Activated CD4-positive, alpha-beta T cell treated with anti-CD3 and anti-CD28 coated beads, Interleukin-2, amount 10 ng/mL, durations not matched to agents 7 days and 5 days (primary cell): ENCODE measurements at places on chromosomes 6 and 20.

- H3K36me3 ChIP-seq: peaks cover 1% of the 10 kb centered on the region
- DNase-seq: no peak
- no peak overlapping the region for H3K4me3 ChIP-seq
- peaks cover 11% of the 10 kb centered on the region for H3K4me1 ChIP-seq
Measured at GRCh38 chr6:5855787-5856470, 150.8 kb downstream of the NRN1 start.

DNA sequence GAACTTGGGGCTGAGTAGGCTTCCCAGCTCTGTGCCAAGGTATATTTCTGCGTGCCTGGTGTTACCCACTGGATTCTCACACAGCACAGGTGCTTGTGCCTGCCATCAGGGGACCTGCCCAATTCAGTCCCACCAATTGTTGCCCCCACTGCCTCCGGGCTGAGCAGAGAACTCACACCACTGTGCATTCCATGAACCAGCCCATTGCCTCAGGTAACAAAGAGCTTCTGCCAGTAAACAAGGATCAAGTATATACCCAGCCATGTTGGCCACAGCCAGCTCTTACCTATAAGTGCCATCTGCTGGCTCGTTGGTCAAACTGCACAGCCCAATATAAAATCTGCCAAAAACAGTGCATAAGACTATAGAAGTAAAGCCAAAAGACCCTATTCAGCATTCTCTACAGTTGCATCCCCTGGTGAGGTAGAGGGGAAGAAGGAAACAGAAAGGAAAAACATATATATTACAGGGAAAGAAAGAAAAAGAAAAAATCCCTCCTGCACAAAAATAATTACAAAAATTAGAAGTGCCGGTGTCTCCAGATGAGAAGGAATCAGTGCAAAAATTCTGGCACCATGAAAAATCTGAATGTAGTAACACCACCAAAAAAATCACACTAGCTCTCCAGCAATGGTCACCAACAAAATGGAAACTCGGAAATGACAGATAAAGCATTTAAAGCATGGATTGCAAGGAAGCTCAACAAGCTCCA, 241.4 kb downstream of the IBTK start:
- H3K36me3 ChIP-seq: no peaks in the 10 kb centered on the region
- no peaks in the 10 kb centered on the region for H3K27me3 ChIP-seq
- no peak overlapping the region for H3K27ac ChIP-seq
- no peak for DNase-seq

- peaks cover 23% of the 10 kb centered on the region for H3K4me1 ChIP-seq
- H3K36me3 ChIP-seq: peaks cover 22% of the 10 kb centered on the region
- no peak for DNase-seq
- H3K4me3 ChIP-seq: no peak overlapping the region
- H3K27ac ChIP-seq: no peak overlapping the region
- no peaks in the 10 kb centered on the region for H3K27me3 ChIP-seq
Measured at GRCh38 chr20:51381557-51381956, 161.0 kb downstream of the NFATC2 start.

GRCh38 chr6:38095054-38095453, 275.5 kb downstream of the ZFAND3 start:
- H3K27me3 ChIP-seq: no peaks in the 10 kb centered on the region
- H3K4me3 ChIP-seq: no peak overlapping the region
- H3K27ac ChIP-seq: no peak overlapping the region
- H3K36me3 ChIP-seq: no peaks in the 10 kb centered on the region

GRCh38 chr6:45952168-45952529, 63.5 kb downstream of the CLIC5 start:
- H3K4me1 ChIP-seq: no peaks in the 10 kb centered on the region
- no peak for DNase-seq
- H3K27me3 ChIP-seq: peaks cover 2% of the 10 kb centered on the region
- H3K27ac ChIP-seq: no peak overlapping the region
- H3K36me3 ChIP-seq: no peaks in the 10 kb centered on the region

GRCh38 chr6:24401458-24401857, 1.3 kb upstream of the MRS2 start:
- H3K4me3 ChIP-seq: no peak overlapping the region
- H3K36me3 ChIP-seq: peaks cover 11% of the 10 kb centered on the region
- no peak for DNase-seq
- no peak overlapping the region for H3K27ac ChIP-seq
- peaks cover 28% of the 10 kb centered on the region for H3K4me1 ChIP-seq

- H3K4me3 ChIP-seq: no peak overlapping the region
- peaks cover 4% of the 10 kb centered on the region for H3K4me1 ChIP-seq
- no peak for DNase-seq
- H3K36me3 ChIP-seq: peaks cover 25% of the 10 kb centered on the region
- no peaks in the 10 kb centered on the region for H3K27me3 ChIP-seq
Measured at GRCh38 chr6:99560668-99561067, 7.8 kb downstream of the CCNC start.

DNA sequence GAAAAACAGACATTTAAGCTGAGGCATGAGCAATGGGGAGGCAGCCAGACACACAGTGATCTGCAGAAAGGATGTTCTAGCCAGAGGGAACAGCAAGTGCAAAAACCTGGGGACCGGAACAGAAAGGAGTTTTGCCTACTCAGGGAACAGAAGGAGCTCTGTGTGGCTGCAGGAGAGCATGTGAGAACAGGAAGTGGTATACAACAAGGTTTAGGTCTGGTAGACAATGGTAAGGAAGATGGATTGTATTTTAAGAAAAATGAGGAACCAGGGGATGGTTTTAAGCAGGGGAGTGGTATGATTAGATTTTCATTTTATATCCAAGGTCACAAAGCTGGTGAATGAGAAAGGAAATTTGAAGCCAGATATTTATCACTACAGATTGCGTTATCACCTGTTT, 157.5 kb downstream of the UNC5CL start:
- peaks cover 2% of the 10 kb centered on the region for H3K36me3 ChIP-seq
- no peak overlapping the region for H3K27ac ChIP-seq
- peaks cover 8% of the 10 kb centered on the region for H3K4me1 ChIP-seq

GRCh38 chr20:20412750-20413149, 44.8 kb downstream of the INSM1 start:
- H3K27me3 ChIP-seq: no peaks in the 10 kb centered on the region
- no peaks in the 10 kb centered on the region for H3K4me1 ChIP-seq
- H3K4me3 ChIP-seq: no peak overlapping the region
- no peak for DNase-seq
- no peaks in the 10 kb centered on the region for H3K36me3 ChIP-seq

- H3K27me3 ChIP-seq: no peaks in the 10 kb centered on the region
- H3K27ac ChIP-seq: no peak overlapping the region
- DNase-seq: no peak
- peaks cover 60% of the 10 kb centered on the region for H3K36me3 ChIP-seq
Measured at GRCh38 chr6:7185561-7185960, 77.8 kb downstream of the RREB1 start.
